GOT3 (cell line): ENCODE measurements at places on chromosomes 2 and 18.
A peak's percentile ranks its signal among the peaks of the same experiment; 100 is the strongest.

DNA sequence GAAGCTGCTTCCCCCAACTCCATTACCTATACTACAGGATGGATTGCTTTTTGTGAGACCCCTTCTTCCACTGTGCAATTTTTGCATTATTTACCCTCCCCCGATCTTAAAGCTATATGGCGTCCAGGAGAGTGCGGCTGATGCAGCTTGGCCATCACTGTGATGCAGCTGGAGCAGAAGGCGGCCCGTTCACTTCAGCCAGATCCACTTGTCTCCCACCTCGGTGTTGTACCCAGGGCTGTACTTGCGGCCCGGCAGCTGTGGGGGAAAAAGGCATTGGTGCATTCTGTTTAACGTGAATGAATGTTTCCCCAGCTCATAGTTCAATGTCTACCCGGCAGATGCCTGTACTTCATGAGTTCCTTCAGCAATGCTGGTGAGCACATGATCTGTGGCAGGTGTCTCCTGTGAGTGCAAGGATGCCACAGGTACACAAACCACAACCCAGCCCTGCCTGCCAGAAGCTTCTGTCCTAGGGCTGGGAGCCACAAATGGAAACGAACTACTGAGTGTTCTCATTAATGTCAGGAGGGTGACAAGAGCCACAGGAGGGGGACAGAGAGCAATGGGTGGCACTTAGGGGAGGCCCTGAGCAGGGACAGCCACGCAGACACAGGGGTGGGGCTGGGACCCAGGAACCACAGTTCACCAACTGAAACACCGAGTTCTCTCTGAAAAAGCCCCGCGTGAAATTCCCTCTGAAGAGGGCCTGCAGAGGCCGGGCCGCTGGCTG is 64.0 kb downstream of the NDUFA10 start:
- DNase-seq, result no peak

DNA sequence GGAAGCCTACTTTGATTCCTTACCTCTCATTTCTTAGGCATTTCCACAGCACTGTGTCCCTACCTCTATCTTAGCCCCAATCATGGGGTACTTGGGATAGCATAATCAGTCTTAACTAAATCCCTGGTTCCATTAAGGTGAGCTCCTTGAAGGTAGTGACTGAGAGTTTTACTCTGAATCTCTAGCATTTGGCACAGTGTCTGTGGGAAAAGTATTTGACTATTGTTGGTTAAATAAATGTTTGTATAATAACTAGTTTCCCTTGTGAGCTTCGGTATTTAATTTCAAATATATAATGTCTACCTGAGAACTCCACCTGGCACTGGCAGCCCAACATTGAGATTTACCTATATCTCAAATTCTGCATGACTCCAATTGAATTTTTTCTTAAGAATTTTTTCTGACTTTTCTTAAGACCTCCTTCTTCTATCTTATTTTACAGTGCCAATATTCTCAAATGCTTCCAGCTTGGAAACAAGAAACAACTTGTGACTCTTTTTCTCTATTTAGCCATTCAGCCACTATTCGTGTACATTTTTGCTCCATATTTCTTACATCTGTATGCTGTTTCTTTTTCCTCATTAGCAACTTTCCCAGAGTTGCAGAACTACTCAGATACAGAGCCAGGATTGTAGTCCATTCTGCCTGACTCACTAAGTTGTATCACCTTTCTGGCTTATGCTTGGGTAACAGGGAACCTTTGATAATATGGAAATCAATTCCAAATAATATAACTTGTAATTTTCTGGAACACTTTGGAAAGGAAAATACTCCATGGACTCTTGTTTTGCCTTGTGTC is 214.0 kb upstream of the NT5C1B start:
- no peak for DNase-seq

DNA sequence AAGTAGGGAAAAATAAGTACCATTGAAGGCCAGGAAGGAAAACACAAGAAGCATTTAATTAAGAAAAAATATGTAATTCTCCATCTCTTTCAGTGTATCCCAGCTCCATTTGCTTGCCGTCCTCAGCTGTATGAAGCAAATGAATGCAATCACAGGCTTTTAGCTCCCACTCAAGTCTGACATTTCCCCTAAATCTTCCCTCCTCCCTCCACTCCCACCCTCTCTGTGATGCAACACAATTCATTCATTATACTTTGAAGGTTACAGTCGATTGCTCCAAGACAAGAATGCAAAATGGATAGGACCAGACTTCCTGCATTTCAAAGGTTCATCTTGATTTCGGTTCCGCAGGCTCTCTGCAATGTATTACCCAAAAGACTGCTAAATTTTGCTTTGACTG is 172.7 kb upstream of the SERPINE2 start:
- DNase-seq, result no peak

GRCh38 chr2:202361108-202361507 is 15.0 kb upstream of the BMPR2 start:
- DNase-seq, result no peak

DNA sequence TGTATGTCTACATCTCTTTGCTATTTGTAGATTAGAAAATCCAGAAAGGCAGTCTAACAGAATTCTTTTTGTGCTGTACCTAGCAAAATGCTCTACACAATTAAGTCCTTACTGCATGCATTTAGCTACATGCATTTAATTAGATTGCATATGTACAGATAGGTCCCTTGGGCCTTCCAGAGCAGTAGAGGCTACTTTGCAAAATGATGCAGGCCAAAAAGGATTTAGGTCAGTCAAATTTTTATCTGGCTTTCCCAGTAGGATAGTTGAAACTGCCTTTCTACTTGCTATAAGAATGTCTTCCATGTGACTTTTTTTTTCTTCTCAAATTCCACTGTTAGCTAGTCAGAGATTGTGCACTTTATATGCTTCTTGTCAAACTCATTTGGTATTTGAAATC is 19.3 kb downstream of the GALNT13 start:
- no peak for DNase-seq

GRCh38 chr2:64295326-64296139 is 151.3 kb upstream of the PELI1 start:
- no peak for DNase-seq

- DNase-seq, result no peak
These were observed 38.0 kb downstream of the BIN1 start for GRCh38 chr2:127069003-127069402.

GRCh38 chr2:64263315-64263714 is 119.1 kb upstream of the PELI1 start:
- DNase-seq, result no peak

DNA sequence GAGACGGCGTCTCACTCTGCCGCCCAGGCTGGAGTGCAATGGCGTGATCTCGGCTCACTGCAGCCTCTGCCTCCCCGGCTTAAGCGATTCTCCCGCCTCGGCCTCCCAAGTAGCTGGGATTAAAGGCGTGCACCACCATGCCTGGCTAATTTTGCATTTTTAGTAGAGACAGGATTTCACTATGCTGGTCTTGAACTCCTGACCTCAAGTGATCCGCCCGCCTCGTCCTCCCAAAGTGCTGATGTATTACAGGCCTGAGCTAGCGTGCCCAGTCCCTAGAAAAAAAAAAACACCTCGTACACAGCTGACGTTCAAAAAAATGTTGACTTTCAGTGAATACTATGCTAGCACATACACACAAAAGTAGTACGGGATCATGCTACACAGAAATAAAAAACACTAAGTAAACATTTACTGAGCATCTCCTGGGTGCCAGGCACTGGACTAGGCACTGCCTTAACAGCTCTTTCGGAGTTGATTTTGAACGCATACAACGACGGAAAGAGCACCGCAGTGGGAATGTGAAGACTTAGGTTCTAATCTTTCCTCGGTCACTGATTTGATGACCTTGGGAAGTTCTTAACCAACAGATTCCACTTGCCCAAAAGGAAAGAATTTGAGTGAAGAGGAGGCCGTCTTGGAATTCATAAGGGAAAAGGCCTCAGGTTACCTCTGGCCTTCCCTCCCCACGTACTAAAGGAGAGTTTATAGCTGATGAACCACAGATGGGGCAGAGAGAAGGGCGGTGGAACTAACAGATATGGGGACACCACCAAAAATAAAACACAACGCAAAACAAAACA is 1.1 kb downstream of the DNAJC27 start:
- DNase-seq, result no peak

DNA sequence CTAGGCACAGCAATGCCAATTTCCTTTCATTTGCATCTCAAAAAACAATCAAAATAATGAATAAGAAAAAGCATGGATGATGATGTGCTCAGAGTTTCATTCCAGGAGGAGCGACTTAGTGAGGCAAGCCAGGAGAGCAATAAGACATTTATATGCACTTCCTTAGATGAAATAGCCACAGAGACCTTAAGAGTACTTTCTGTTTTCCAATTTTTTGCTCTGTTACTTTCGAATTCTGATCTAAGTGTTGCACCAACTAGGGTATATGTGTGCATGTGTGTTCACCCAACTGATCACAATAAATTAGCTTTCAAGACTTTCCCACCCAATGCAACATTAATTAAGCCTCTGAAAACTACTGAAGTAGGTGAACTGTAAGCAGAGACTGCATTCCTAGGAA is 709 bp downstream of the RAB27B start:
- no peak for DNase-seq

DNA sequence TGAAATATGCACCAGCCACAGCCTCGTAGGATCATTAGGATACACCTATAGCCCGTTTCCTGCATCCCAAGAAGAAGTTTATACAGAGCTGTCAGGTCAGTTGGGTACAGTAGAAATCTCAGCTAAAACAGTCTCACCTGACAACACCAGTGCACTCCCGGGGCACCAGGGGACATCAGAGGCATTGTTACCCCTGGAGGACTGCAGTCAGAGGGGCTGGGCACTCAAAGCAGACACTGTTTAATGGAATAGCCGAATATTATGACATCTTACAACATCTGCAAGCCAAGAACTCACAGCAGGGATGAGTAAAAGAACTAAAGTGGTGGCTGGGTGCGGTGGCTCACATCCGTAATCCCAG is 93.0 kb upstream of the ID2 start:
- DNase-seq, result no peak

- DNase-seq, result no peak
These were observed 46.2 kb upstream of the SMAD7 start for GRCh38 chr18:48996901-48997463.

GRCh38 chr2:158497486-158497885 is 40.7 kb downstream of the PKP4 start:
- no peak for DNase-seq

GRCh38 chr2:126527836-126528490 is 128.0 kb upstream of the GYPC start:
- DNase-seq, result peak; percentile 7
